ENCODE measurements at places on chromosomes 12 and 14.

DNA sequence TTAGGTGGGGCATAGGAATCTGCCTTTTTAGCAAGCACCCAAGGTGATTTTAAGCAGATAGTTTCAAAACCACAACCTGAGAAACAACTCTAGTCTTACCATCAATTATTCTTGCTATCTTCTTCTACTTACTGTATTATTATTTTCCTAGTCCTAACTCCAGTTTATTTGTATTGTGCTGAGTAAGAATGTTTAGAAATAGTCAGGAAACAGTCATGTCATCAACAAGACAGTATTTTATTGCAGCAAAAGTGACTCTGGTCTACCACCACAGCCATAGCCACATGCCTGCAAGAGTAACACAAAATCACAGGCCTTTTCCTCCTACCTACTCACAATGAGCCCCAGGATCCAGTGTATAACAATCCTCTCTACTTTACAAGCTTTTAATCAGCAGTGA lies 46.3 kb upstream of the FLRT2 start:
- no peak for DNase-seq

- no peak for DNase-seq
Measured at GRCh38 chr12:29521951-29522350, 24.5 kb upstream of the OVCH1 start.

DNA sequence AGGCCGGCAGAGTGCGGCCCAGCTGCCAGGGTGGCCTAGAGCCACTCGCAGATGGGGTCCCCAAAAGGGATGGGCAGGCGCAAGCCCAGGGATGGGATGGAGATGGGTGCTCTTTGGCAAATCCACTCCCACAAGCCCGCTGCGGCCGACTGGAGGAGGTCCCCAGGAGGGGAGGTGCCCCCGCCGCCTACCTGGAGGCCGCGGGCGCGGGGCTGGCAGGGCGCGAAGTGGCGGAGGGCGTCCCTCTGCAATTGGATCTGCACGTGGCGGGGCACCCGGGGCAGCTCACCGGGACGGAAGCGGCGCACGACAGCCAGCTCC lies 730 bp downstream of the PPP1R3E start:
- no peak for DNase-seq

DNA sequence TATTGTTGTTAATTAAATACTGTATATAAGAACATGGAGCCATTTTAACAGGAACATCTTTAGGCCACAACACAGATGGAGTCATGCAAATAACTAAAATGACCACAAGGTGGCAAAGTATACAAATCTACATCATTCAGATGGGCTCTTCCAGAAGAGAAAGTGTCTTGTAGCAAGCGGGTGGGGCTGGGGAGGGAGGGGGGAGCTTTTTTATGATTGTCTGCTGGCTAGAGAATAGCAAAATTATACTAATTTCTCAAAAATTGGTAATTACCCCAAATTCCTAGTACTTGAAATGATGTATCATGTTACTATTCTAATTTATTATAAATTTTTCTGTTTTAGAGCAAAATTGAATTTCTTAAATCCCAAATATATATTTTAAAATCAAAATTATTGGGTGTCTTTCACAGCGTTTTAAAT lies 378.7 kb downstream of the PRKD1 start:
- DNase-seq = no peak

GRCh38 chr14:92475037-92475436 lies 38.5 kb upstream of the RIN3 start:
- DNase-seq = no peak

GRCh38 chr12:44441155-44441554 lies 435.0 kb downstream of the NELL2 start:
- no peak for DNase-seq

GRCh38 chr14:38107216-38107631 lies 100.5 kb upstream of the SSTR1 start:
- DNase-seq = no peak

DNA sequence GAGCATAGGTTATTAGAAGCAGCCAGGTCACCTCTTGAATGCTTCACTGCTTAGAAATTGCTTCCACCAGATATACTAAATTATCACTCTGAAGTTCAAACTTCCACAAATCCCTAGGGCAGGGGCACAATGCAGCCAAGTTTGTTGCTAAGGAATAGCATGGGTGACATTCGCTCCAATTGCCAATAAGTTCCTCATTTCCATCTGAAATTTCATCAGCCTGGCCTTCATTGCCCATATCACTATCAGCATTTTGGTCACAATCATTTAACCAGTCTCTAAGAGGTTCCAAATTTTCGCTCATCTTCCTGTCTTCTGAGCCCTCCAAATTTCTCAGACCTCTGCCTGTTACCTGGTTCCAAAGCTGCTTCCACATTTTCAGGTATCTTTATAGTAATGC lies 356.1 kb downstream of the DAD1 start:
- no peak for DNase-seq

- no peak for DNase-seq
Measured at GRCh38 chr12:113359133-113359938, 949 bp downstream of the PLBD2 start.
